IPS-NIHi11 (cell line): ENCODE measurements at places on chromosomes 16 and 17.

DNA sequence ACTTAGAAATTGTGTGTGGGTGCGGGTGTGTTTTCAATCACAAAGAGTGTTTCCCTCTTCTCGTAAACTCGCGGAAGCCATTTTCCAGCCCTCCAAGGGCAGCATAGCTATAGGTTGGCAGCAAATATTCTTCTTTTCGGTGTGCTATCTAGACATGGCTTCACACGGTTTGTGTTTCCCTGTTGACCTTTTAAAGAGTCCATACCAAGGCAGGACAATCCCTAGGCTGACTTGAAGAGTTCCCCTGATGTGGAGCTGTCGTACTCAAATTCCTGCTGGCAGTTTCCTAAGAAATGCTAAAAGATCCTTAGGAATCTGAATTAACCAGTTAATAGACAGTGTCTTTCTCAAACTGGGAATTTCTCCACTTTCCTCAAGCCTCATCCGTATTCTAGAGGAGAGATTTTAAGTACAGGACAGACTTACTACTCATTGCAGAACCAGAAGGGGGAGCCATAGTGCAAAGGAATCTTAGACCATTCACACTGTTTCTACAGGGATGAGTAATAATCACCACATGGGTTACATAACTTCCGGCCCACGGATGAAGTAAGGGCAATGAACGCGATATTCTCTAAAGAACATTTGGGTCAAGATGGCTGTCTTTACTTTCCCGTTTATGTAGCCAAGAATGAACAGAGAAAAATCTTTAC, 288.6 kb upstream of the ELAC2 start:
- DNase-seq, result peak; percentile 64

- no peak for DNase-seq
Measured at GRCh38 chr17:82783498-82783897, 31.6 kb downstream of the TBCD start.

DNA sequence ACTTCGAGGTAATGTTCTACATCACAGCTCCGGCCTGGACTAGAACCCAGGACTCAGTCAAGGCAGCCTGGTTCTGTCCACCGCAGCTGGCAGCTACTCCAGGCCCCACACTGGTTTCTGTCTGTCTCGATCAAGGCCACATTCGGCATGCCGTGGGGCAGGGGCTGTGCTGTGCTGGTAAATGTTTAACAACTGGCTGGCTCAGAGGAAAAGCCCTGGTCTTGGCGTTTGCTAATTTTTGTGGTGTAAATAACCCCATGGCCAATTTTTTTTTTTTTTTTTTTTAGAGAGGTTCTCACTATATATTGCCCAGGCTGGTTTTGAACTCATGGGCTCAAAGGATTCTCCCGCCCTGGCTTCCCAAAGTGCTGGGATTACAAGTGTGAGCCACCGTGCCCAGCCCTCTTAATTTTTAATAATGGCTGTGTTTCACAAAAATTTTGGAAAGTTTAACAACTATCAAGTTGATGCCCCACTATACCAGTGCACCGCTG, 328 bp upstream of the DRC7 start:
- no peak for DNase-seq

DNA sequence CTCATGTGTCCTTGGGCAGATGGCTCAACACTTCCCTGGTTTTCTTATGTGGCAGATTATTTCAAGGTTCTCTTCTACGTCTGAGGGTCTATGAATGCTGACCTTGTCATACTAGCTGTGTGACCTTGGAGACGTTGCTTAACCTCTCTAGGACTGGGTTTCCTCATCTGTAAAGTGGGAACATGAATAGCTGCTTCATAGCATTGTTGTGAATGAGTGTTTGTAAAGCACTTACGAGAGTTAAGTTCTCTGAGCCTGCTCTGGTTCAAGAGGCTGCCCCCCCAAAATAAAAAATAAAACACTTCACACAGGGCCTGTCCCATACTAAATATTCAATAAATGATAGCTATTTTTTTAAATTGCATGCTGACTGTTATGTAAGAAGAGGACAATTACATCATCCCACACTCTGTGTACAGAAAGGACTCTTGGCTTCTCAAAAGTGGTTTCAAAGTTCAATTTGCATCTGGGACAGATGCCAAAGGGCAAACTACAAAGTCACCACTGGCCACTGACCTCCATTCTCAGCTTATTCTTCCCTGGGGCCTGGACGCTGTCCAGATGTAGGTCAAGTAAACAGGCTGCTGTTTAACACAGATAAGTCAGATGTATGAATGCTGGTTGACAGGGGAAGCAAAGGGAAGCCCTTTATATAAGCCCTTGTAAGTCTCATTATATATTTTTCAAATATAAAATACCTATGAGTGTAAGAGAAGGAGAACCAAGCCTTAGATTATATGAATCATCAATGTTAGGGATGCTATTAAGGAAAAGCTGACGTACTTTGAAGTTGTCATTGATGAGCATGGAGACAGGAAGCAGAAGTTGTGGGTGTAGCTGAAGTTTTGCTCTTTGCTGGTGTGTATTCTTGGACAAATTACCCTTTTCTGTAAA, 15.4 kb upstream of the NDEL1 start:
- DNase-seq, result no peak

DNA sequence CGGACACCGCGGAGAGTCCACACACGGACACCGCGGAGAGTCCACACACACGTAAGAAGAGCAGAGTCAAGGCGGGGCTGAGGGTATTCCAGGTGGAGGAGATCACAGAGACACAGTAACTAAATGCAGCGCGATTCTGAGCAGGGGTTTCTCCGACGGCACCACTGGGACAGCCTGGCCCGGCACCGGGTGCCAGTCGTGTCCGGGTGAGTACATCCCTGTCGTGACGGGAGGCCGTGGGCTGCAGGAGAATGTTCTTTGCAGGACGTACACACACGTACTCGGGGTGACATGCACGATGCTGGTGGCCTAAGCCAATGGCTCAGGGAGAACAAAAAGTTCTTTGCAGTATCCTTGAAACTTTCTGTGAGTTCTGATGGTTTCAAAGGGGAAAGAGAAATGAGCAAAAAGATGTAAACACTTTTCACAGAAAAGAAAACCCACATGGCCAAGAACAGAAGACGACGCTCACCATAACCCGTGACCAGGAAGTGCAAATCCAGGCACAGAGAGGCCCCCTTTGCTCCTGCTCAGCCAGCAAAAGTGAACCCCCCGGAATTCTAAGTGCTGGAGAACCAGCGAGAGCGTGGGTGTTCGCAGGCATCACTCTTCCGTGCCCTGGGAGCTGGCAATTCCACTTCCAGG, 53.7 kb upstream of the METRNL start:
- DNase-seq, result no peak

DNA sequence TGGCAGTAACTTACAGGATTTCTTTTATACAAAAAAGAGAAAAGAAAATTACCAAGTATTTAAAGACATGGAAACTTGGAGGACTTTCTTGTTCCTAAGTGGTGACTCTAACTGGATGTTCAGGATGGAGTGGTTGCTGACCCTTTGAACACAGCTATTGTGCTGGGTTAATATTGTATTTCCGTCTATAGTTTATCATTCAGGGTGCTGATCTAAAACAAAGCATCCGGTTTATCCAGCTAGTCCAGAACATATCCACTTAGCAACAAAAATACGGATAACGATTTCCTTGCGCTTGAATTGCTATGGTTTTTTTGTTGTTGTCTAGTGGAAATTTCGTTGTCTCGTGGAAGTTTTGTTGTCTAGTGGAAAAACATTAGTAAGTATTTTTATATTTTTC, 38.2 kb downstream of the SNTB2 start:
- DNase-seq, result no peak

GRCh38 chr17:81821603-81822311, 11.3 kb downstream of the MCRIP1 start:
- DNase-seq, result peak; percentile 85

DNA sequence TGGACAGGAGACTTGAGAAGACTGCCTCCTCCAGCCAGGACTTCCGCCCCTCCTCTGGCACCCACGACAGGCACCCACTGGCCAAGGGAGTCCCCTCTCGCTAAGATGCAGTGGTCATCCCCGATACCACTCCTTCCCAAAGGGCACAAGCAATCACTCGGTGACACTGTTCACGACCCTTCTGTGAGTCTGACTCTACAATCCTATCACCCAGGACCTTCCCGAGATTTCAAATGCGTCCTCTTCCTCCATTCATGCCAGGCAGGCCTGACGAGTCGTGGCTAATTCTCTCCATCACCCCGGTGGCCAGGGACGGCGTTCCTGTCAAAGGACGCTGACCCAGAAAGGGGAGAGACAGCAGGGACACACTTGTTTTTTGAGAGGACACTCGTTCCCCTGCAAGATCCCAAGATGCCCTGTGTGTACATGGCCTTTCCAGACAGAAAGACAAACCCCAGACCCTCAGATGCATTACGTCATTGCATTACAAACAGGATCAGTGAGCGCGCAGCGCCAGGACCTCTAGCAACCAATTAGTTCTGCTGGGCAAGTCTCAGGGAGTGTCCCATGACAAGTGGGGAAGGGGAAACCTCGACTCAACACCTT, 12.2 kb downstream of the FBXO31 start:
- no peak for DNase-seq

DNA sequence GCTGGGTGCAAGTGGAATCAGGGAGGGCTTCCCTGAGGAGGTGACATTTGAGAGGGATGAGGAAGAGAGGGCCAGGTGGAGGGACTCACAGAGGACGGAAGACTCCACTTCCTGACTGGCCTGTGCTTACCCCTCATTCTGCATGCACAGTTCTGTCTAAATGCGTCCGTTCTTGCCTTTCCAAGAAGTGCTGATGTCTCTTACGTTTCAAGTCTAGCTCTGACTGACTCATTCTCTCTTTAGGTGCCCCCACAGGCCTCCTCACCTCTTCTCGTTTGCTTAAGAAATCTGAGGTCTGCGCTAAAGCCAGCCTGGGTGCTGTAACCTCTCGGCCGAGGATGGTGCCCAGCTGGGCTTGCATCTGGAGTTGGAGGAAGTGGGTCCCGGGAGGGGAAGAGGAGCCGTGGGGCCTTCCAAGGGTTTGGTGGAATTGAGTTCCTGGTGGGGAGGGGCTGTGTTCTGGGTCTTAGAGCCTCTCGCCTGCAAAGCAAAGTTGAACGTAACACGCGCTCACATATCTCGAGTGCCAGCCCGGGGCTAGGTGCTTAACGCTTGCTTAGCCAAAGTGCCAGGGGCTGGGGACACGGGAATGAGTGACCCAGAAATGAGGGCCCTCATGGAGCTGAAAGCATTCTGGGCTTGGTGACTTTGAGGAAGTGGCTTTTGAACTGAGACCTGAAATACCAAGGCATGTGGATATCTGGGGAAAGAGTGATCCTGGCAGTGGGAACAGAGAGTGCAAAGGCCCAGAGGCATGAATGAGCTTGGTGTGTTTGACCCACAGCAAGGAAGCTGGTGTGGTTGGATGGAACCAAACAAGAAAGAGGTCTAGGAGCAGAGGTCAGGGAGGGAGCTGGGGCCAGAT, 4.8 kb downstream of the IL4R start:
- DNase-seq, result no peak

DNA sequence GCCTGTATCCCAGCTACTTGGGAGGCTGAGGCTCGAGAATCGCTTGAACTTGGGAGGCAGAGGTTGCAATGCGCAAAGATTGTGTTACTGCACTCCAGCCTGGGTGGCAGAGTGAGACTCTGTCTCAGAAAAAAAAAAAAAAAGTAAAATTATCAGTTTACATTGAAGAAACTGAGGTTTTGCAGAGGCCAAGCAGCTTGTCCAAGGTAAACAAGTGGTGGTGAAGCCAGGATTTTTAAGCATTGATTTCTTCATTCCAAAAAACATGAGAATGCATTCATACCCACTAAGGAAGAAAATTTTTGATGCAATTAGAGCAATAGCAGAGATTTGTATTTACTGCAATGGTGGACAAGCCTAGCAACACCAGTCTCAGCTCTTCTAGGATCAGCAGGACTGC, 52.7 kb downstream of the CENPV start:
- DNase-seq, result no peak

GRCh38 chr16:17261197-17261858, 209.4 kb downstream of the XYLT1 start:
- no peak for DNase-seq

DNA sequence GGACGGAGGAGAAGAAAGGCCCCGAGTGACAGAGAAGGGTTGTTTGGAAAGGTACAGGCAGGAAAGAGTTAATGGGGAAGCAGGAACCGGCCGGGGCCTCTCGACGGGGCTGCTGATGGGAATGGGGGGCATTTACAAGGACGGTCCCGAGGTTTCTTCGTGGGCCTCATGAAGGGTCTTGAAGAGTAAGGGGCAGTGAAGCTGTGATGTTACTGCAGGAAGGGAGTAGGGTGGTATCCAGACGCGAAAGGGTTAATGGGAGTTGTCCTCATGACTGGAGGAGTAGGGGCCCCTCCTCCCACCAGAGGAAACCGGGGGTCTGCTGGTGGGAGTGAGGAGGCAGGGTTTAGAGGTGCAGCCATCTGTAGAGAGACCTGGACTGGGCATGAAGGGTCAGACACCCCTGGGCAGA, 481 bp downstream of the PDK2 start:
- peak; percentile 72 for DNase-seq

GRCh38 chr16:89179656-89180315, 8.2 kb downstream of the CDH15 start:
- DNase-seq, result no peak

DNA sequence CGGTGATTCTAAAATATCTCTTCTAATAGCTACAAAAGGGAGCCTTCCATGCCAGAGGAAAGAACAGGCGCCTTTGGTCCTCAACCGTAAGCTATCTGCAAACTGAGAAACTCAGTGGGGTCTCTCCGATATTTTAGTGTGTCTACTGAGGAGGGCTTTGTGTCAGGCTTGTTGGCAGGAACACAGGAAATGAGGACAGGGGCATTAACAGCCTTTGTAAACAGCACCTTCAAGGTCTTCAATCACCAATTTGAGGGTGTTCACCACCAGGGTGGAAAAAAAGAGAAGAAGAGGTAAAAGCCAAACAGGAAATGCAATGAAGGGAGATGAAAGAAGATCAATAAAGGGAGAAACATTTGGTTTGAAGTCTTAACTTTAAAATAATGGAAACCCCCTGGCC, 580.1 kb upstream of the SALL1 start:
- no peak for DNase-seq

DNA sequence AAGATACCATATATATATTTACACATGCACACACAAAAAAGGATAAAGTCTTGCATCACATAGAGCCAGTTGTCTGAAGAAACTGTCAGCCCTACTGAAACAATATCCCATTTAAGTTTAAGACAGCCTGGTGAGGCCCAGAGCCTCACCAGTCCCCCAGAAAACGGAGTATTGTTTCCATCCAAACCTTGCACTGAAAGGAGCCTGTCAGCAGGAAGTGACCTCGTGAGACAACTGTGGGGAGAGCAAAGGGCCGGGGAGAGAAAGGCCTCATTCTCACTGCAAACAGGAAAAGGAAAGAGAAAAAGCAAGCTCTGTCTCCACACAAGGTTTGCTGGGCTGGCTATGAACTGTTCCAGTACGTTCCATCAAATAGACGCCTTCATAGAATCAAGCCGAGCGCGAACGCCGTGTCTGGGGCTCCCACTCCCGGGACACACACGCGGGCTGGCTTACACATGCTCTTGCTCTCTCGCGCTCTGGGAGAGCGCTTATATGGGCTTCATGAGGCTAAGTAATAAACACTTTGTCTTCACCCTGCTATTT, 44.4 kb upstream of the ZFHX3 start:
- DNase-seq, result no peak
